ENCODE measurements at places on chromosomes 5 and 9. TPM values are rescaled to one million over a fixed set of nuclear protein-coding genes. Genes with fewer than 3 reads are reported as not detected.

SPATA31C1 gene
- not detected for total RNA-seq

CD180 gene
- not detected for total RNA-seq

DNA sequence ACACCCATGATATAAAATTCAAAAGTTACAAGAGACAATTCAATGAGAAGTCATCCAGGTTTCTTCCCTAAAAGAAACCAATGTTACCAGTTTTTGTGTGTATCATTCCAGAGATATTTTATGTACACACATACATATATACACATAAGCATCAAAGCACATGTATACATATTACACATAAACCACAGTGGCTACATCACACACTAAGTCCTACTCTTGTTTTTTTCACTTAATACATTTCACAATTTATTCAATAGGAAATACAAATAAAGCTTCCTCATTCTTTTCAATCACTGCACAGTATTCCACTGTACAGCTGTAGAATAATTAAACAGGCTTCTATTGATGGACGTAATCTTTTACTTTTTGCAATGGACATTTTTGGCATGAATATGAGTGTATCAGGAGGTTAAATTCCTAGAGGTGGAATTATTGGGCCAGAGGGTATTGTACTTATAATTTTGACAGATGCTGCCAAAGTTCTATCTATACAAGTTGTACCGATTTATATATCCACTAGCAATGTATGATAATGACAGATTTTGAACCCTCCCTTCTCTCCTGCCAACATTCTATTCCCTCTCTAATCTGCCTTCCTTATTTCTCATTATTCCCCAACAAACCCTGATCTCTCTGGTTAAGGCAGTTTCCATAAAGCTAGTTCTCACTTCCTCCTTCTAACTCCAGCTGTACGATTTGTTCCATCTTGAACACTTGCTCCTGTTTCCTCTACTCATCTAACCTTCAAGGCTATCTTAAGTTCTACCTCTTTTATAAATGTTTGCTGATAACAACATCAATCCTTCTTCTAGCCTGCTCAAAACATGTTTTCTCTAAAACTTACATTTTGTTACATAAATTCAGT, 35.2 kb downstream of the MRPS27 start:
- no peak for DNase-seq

DNA sequence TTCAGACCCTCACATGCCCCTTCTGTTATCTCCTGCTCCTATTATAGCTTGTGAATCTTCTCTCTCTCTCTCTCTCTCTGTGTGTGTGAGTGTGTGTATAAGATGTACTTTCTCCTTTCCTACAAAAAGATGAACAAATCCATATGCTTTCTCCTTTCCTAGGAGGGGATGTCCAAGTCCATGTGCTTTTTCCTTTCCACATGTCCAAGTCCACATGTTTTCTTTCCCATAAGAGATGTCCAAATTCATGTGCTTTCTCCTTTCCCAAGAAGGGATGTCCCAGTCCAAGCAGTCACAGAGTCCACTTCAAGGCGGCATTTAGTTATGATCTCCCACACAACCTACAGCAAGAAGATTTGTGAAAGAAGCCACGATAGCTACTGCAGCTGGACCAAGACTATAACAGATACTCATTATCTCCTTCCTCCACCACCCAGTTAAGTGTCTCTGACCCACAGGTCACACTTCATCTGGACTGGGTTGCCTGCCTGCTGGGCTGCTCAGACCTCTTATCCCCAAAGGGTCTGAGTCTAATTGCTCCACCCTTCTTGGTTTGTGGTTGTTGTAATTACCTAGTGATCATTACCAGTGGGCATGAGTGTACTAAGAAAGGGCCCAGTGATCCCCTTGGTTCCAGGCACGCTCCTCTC, 18.4 kb upstream of the FOXI1 start:
- no peak for DNase-seq

GRCh38 chr9:113618836-113619490, 155.4 kb downstream of the RGS3 start:
- no peak for DNase-seq

DNA sequence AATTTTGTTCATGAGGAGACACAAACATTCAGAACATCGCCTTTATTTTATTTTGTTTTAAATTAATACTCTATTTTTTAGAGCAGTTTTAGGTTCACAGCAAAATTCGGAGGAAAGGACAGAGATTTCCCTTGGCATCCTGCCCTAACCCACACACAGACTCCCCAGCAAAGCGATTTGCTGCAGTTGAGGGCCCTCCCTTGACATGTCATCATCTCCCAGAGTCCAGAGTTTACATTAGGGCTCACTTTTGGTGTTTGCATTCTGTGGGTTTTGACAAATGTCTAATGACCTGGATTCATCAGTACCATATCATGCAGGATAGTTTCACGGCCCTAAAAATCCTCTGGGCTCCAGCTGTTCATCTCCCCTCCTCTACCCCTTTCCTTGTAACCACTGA, 33.6 kb upstream of the COL5A1 start:
- DNase-seq = no peak

DNA sequence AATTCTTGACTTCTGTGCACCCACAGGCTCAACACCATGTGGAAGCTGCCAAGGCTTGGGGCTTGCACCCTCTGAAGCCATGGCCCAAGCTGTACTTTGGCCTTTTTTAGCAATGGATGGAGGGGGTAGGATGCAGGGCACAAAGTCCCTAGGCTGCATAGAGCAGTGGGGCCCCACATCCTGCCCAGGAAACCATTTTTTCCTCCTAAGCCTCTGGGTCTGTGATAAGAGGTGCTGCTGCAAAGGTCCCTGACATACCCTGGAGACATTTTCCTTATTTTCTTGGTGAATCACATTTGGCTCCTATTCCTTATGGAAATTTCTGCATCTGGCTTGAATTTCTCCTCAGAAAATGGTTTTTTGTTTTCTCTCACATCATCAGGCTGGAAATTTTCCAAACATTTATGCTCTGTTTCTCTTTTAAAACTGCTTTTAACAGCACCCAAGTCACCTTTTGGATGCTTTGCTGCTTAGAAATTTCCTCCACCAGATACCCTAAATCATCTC, 482.7 kb upstream of the TLE4 start:
- no peak for DNase-seq

DNA sequence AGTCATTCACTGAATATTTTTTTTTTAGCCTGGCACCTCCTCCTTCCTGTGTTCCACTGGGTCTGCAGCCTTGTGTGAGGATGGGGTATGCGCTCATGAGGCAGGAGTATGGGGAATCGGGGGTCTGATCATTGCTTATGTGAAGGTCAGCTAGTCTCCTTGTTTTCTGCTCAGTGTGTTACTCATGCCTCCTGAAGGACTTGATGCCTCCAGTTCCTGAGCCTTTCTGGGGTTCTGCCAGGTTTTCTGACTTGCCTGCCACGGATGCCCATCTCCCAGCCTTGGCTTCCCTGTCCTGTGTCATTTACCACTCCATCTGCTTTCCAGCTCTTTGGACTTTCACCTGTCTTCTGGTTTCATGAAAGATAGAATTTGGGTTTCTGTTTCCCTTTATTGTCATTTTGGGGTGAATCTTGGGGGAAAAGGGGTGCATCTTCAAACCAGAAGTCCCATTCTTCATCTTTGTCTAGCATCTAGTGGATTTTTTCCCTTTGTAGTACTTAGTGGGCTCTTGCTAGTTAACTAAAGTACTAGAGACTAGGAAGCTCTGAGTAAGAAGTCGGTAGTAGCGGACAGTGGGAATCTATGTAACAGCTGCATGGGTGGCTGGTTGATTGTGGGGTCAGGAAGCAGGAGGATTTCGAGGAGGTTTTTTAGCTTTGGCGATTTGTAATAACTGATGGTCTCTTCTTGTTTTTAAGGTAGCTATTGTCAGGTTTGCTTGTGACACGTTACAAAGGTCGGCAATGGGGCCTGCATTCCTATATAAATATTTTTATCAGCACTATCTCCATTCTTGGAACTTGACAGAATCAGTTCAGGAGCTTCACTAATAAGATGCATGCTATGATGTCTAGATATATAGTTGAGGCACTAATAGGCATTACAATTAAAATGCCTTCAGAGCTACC, 8.2 kb downstream of the OTULIN start:
- peak; percentile 55 for DNase-seq

DNA sequence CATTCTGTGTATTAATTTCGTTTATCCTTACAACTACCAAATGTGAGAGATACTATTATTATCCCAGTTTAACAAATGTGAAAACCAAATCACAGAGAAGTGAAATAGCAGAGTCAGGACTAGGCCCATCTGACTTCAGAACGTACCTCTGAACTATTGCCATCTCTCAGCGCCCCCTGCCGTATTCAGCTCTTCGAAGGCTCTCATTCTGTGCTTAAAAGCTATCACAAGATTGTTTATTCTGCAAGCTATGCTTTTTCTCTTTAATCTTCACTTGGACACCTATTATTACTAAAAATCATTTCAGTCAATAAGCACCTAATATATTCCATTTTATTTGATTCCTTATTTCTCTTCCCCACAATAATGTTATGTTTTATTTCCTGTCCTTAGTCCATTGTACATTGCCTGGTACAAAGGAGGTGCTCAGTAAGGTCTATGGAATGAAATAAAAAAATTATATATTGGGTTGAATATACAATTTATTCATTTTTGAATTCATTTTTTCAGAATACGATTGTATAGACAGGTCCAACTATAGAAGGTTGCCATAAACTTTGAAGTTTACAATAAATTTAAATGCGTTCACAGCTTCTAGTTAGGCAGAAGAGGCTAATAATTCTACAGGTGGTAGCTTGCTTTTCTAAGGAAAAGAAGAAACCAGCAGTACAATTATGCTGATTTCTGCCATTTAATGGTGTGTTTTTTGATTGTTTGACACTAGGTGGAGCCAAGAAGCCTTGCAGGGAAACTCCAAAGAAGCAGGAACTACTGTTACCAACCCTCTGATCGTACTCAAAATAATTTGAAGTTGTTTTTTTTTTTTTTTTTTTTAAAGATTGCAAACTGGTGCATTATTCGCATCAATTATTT, 202.2 kb upstream of the DMRTA1 start:
- DNase-seq = peak; percentile 78

DNA sequence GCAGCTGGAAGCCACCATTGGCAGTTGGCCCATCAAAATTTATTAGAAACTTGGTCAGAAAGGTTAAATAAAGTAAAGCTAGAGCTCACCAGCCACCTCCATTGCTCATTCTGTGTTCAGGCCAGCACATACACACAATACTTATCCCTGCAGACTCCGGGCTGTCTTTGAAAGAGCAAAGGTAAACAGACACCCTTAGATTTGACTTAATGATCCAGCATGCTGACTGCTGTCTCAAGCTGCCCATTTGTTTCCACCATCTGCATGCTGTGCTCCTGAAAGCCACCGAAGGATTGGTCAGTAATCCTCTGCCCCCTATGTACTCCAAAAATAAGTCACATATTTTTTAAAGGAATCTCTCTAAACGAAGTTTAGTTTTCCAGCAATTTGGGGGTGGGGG, 1059.8 kb upstream of the DMAC1 start:
- DNase-seq = no peak

- DNase-seq = no peak
Observed at GRCh38 chr5:76638479-76638878, 15.3 kb upstream of the F2RL2 start.

All from myocyte (in vitro differentiated cells).